ENCODE measurements at places on chromosomes 2 and 18.

DNA sequence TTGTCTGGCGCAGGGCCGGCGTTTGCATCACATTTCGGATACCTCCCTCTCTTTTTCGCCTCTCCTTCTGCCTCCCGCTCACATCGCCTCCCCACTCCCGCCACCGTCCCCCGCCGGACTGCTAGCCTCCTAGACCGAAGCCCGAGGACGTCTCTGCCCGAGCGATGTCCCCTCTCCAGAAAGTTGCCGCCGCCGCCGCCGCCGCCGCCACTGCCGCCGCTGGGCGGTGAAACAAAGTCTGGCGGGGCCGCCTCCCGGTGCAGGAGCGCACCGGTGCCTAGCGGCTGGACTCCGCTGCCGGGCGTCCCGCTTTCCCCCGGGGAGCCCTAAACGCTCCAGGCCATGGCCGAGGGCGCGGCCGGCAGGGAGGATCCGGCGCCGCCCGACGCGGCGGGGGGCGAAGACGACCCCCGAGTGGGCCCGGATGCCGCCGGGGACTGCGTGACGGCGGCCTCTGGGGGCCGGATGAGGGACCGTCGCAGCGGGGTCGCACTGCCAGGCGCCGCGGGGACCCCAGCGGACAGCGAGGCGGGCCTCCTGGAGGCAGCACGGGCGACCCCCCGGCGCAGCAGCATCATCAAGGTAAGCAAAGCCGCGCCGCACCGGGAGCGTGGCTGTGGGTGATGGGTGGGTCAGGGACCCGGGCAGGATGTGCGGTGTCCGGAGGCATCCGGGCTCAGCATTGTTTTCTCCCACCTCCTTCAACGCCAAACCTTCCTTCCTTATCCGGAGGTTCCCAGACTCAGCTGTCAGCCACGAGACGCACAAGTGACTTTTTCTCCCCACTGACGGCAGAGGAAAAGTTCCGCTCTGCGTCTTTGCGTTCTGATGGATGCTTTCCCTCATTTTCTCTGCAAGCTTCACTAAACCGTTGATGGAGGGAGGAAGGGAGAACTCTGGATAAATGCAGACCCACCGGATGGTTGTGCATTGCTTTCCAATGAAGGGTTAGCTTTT lies 643 bp downstream of the PLCL1 start:
- DNase-seq = no peak

- DNase-seq = no peak
These were observed 4.3 kb downstream of the SMYD5 start for GRCh38 chr2:73218298-73218697.

GRCh38 chr2:76760367-76760704 lies 761.8 kb downstream of the LRRTM4 start:
- DNase-seq = no peak

DNA sequence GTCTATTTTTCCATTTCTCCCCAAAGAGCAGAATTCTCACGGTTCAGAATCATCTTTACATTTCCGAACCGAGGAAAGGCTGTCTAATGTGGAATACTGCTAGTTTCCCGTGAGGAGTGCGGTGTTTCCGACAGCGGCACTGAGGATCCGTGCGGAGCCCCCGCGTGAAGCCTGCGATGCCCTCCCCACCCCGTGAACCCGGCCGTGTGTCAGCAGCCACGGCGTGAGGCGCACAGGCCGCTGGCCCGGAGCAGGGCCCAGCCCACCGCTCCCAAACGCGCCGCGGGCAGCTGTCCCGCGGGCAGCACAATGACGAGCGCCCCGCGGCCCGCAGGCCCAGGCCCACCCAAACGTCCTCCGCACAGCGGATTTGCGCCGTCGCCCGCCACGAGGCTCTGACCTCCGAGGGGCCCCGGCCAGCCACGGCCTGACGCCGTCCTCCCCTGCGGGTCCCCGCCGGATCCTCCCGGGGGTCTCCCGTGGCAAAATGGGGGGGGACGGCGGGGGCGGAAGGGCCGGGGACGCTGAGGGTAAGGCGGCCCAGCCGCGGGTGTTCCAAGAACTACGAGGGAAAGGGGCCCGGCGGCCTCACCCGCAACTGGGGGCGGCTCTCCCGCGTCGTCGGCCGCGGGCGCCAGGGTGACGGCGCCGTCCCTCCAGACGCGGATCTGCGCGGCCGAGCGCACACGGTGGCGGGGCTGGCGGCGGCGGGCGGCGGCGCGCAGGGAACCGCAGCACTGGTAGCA lies 796 bp downstream of the SPIRE1 start:
- peak; percentile 16 for DNase-seq

DNA sequence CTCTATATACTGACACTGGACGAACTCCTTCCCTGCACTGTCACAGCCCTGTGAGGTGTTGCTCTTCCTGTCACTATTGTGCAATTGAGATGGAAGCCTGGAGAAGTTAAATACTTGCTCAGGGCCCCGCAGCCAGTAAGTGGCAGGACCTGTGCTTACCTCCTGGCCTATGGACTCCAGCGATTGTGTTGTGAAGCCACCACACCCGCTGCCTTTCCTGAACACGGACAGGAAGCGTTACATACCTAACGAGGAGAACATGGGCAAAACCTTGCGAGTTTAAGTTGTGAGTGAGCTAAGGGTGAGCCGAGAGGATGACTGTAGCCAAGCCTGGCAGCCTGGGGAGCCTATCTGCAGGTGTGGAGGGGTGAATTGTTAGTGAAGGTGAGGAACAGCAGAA lies 26.1 kb downstream of the RAB31 start:
- no peak for DNase-seq

DNA sequence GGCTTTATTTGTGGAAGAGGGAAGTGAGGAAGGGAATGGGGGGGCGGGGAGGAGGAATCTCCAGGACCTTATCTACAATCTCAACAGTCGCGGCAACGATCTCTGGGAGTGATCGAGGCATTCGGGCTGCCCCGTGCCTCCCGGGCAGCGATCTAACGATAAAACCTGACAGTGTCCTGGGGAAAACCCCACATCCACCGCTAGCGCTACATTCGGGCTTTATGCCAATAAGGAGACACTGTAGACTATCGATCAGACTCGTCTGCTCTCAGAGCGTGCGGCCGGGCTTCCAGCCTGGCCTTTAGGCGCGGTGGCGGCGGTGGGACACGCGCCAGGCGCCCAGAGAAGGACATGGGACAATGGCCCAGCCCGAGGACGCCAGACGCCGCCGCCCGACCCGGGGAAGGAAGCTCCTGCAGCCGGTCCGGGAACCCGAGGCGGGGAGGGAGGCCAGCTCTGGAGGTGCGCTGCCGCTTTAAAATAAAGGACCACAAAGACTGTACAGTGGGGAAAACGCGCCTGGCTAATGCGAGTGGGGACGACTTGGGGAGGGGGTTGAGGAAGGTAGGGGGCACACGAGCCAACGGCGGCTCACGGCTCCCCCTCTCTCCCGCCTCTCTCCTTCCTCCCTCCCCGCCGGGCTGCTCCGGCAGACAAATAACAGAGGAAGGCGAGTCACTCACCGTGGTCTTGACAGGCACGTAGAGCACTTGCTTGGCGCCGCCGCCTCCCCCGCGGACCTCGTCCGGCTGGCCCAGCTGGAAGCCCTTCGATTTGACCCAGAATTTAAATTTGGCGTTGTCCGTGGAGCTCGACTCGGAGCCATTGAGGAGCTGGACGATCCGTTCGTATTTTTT lies 2.2 kb downstream of the NOL4 start:
- DNase-seq = no peak

GRCh38 chr18:34158881-34159690 lies 65.6 kb downstream of the NOL4 start:
- no peak for DNase-seq

- no peak for DNase-seq
These were observed 53.8 kb downstream of the EFEMP1 start for GRCh38 chr2:55869637-55870325.

DNA sequence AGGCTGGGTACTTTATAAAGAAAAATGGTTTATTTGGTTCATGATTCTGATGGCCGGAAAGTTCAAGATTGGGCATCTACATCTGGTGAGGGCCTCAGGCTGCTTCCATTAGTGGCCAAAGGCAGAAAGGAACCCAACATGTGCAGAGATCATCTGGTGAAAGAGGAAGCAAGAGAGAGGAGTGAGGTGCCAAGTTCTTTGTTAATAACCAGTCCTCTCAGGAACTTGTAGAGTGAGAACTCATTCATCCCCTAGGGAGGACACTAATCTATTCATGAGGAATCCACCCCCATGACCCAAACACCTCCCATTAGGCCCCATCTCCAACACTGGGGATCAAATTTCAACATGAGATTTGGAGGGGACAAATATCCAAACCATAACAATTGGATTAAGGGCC lies 17.8 kb upstream of the SERPINE2 start:
- DNase-seq = no peak

- no peak for DNase-seq
These were observed 23.4 kb downstream of the CCDC138 start for GRCh38 chr2:108809936-108810335.

- peak; percentile 68 for DNase-seq
These were observed 3.1 kb downstream of the EGR4 start for GRCh38 chr2:73290049-73290839.

DNA sequence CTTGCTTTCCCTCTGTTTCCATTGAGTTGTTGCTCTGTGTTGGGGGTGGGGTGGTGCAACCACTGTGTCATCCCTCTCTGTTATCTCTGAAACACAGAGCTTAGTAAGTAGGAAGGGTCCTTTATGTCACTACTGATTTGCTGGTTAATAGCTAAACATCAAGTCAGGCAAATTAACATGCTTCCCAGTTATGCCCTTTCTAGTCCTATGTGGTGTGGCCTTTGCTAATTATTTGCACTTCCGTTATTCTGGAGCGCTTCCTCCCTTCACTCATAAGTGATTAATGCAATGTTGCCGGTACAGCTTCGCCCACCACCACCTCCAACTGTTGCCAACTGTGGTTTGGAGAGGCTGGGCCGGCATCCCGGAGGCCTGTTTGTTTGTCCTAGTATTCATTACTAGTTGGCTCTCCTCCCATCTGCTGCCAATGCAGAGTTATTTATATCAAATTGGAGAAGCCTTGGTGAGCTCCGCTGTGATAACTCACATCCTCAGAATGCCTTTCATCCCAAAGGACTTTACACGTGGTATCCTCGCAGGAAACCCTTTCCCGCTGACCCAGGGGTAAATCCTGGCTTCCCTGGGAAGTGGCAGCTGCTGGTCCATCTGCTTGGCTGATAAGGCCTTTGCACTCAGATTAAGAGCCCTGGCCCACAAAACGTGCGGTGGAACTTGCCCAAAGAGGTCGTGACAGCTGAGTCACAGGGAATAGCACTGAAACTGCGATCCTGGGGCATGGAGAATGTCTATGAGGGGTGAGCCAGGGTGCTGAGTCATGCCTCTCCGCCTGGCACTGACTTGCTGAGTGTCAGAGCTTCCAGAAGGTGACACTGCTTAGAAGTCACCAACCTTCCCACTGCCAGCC lies 72.0 kb upstream of the ZCCHC2 start:
- no peak for DNase-seq

DNA sequence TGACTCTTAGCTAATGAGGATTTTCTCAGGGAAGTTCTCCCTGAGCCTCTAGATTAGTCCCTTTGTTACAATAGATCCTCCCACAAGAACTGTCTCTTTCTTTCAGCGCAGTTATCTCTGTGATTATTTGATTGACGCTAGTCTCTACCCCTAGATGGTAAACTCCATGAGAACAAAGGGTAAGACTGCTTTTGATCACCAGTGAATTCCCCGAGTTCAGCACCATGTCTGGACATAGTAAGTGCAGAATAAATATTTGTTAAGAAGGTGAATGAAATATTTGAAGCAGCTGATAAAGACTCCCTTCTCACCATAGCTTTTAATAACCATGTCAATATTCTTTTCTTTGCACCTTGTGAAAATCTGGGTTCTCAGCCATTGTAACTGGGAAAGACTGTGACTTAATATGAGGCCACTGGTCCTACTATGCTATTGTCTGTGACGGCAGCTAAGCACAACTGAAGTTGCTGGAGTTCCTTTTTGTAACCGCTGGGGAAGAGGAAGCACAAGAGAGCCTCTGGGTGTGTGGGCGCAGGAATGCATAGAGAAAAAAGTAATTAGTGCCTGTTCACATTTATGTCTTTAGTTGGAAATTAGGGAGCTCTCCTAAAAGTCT lies 214.7 kb downstream of the TGIF1 start:
- no peak for DNase-seq

Data from activated CD4-positive, alpha-beta T cell treated with anti-CD3 and anti-CD28 coated beads, Interleukin-2, amount 50 U/mL, for 16 hours (primary cell).